AG04450 (cell line): ENCODE measurements at places on chromosomes 12 and 14. TPM values are rescaled to one million over a fixed set of nuclear protein-coding genes. Genes with fewer than 3 reads are reported as not detected.

- DNase-seq: no peak
These were observed 179.3 kb downstream of the PCNX1 start for GRCh38 chr14:71086567-71086966.

GRCh38 chr12:114976959-114977358 lies 293.0 kb upstream of the TBX3 start:
- peak; percentile 54 for DNase-seq

GRCh38 chr12:5985471-5985870 lies 40.4 kb upstream of the ANO2 start:
- no peak for DNase-seq

G2E3 gene
- polyA plus RNA-seq: 12.6 and 21.7 TPM in 2 replicates

DNA sequence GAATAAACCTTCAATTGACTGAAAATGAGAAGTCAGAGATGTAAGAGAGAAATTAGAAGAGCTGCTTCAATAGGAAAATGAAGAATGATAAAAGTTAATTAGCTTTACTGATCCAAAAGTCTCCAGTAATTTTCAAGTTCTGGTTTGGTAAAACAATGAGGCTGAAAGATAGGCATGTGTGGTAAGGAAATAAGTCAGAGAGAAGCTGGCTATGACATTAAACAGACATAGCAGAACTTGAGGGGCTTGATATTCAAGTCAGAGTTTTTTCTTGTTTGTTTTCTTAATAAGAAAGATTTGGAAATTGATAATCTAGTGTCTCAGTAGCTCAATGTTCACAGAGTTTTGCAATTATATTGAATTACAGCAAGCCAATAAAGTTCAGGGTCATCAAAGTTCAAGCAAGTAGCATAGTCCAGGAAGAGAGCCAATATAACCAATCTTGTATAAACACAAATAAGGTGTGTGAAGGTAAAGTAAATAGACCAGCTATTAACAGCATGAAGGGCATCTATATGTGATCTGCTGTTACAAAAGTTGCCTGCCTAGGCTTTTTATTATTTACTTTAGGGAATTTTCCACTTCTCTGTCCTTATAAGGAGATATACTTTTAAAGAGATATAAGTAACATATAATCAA lies 1111.5 kb downstream of the TRHDE start:
- DNase-seq: no peak

DNA sequence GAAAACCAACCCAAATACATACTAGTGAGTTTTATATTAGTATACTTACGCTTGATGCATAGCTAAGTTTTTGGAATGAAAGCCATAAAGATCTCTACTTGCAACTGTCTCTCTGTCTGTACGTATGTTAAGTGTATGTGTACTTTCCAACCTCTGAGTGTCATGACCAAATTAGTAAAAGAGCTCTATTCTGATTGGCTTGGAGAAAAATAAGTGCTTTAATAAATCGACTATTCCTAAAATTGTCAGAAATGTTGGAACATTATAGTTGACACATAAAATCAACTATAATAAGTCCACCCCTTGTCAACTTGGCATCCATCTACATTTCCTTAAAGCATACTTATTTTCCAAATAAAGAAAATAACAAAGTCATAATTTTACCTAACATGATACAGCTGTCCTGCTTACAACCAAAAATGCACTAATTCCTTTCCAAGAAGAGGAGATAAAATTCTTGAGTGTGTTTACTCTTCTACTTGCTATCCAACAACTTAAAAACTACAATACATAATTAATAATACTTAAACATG lies 507.4 kb upstream of the ATP2B1 start:
- no peak for DNase-seq
